ENCODE measurements at places on chromosomes 2 and 18.
A peak's percentile ranks its signal among the peaks of the same experiment; 100 is the strongest.

GRCh38 chr2:231360401-231360800, 35.1 kb upstream of the B3GNT7 start:
- no peak for DNase-seq

DNA sequence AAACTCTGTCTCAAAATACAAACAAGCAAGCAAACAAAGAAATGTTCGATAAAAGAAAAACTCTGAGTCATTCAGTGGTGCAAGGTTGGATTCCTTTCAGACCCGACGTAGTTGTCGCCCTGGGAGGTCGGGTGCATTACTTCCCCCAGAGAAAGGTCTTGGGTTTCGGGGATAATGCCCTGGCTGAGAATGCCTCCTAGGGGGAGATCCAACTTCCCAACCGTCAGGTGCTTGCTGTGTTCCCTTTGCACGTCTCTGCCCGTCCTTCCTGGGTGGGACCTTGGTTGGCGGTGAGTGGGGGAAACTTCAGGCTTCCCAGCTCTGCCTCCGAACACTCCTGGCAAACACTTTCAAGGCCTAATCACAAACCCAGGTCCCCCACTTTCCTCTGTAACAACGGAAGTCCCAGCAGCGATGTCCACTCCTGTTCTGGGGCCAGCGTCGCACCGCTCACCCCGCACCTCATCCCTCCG, 609 bp downstream of the TPGS2 start:
- DNase-seq = no peak

GRCh38 chr2:186883666-186884065, 34.7 kb upstream of the ZSWIM2 start:
- no peak for DNase-seq

DNA sequence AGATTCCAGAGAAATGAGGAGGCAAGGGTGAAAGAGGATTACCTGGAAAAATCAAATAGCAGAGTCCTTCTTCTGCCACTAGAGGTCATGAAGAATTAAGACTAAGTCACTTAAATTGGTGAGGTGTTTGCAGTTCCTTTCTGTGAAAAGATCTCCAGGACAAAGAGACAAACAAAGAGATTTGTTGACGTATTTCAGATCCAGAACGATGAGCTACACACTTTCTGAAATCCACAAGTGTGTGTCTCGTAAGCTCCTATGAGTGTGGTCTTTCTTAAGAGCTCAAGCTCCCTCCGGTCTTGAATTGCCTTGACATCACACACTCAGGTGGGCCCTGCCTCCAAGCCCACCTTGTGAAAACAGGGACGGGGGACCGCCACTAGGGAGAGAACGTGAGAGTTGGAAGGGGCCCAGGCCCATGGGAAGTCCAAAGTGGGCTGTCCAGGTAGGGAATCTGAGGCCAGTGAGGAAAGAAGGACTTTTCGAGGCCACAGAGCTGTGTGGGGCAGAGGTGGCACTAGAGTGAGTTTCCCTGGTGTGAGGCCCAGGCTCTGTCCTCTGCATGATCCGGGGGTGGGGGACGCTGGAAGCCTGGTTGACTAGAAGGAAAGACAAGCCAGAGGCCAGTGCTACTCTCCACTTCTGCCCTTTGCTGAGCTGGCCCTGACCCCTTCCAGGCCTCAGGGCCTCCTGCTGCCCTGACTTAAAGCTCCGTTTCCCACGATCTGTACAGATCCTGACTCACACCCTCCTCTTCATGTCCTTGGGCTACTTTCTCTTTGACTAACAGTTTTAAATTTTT, 168.1 kb upstream of the NCK2 start:
- DNase-seq = peak; percentile 15

DNA sequence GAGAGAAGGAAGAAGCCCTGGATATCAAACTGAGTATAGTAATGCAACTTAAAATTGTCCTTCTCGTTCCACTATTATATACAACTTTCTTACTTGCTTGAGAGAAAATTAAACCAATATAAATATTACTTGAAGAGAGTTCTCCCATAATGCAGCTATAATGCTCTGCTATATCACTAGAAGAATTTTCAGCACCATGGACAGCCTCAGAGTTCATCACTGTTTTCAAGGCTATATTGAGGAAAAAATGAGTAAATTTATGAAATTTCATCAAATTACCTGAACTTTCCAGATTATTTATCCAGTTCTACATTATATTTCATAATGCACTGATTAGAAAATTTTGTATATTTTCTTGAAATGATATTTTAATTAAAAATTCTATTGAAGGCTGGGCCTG, 1053.5 kb upstream of the FAM98A start:
- no peak for DNase-seq

GRCh38 chr2:188404341-188405004, 112.8 kb downstream of the GULP1 start:
- DNase-seq = no peak

- DNase-seq = no peak
Observed at GRCh38 chr18:22005191-22005841, 164.1 kb upstream of the GATA6 start.

GRCh38 chr18:23844991-23845680, 155.9 kb downstream of the LAMA3 start:
- no peak for DNase-seq
